ENCODE measurements at places on chromosomes 6 and 20.

GRCh38 chr6:9404351-9405146 is 969.2 kb upstream of the SLC35B3 start:
- no peak for DNase-seq

DNA sequence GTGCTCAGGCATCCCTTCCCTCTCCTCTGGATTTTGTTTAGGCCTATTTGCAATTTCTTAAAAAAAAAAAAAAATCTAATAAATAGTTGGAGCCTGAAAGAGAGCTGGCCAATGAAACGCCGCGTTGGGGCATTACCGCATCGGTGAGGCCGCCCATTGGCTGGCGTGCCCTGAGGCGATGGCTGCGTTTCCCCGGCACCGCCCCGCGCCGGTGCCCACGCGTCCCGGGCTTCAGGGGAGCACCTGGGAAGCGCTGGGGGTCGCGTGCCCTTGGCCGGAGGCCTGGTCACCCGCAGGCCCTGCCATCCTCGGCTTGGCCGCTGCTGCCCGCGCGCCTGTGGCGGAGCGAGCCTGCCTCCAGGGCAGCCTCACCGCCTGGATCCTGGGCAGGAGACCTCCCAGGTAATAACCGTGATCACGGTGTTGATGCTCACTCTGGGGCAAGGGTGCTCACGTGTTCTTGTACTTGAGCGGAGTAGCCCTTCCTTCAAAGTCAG is 155.4 kb downstream of the NRN1 start:
- peak; percentile 46 for DNase-seq

- DNase-seq: no peak
These were observed 18.1 kb upstream of the SLC9A8 start for GRCh38 chr20:49794336-49795134.

DNA sequence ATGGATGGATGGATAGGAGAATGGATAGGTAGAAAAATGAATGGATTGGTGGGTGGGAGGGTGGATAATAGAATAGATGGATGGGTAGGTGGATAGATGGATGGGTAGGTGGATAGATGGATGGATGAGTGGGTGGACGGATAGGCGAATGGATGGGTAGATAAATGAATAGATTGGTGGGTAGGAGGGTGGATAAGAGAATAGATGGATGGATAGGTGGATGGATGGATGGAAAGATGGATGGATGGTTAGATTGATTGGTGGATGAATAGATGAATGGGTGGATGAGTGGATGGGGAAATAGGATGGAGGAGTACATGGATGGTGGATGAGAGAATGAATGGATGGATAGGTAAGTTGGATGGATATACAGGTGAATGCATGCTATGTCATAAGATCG is 110.5 kb downstream of the CEBPB start:
- no peak for DNase-seq

GRCh38 chr6:1635305-1636010 is 25.7 kb downstream of the FOXC1 start:
- DNase-seq: no peak

DNA sequence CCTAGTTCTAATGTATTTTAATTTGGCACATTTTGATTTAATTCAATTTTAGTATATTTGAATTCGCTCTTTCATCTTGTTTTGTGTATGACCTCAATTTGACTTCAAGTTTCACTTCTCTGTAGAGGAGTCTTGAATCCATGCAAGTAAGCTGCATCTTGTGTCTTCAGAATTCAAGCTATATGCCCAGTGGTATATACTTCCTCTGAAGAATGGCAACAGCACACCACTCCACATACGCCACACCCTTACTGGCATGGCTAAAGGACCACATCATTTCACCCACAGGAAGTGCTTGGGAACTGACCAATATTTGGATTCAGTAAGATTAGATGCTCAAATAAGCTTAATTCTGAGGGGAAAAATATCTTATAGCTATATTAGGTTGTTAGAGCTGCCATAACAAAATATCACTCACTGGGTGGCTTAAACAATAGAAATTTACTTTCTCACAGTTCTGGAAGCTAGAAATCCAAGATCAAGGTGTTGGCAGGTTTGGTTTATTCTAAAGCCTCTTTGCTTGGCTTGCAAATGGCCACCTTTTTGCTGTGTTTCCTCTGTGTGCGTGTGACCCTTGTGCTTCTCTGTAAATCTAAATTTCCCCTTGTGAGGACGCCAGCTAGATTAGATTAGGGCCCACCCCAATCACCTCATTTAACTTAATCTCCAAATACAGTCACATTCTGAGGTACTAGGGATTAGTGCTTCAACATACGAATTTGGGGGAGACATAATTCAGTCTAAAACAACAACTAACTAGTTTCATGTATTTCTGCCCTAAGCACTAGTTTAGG is 2.8 kb upstream of the ASF1A start:
- DNase-seq: no peak

DNA sequence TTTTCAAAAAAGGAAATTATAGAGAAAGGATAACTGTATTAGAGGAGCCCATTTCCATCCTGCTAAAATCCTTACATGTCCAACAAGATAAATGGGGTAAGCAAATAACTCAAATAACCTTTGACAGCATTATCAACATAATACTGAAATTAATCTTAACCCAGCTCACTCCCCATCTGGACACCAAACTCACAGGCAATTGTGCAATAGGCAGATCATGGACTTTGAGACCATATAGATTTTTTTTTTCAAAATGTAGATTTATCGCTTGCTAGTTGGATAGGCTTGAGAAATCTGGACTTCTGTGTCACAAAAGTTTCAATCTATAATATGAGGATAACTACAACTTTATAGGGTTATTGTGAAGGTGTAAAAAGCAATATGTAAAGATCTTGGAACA is 134.4 kb upstream of the ASCC3 start:
- no peak for DNase-seq

GRCh38 chr6:147909640-147910039 is 401.1 kb downstream of the SAMD5 start:
- no peak for DNase-seq

Measured in body of pancreas (tissue), 4 donors.